ENCODE measurements at places on chromosomes 12 and 14. TPM values are rescaled to one million over a fixed set of nuclear protein-coding genes. Genes with fewer than 3 reads are reported as not detected.

DNA sequence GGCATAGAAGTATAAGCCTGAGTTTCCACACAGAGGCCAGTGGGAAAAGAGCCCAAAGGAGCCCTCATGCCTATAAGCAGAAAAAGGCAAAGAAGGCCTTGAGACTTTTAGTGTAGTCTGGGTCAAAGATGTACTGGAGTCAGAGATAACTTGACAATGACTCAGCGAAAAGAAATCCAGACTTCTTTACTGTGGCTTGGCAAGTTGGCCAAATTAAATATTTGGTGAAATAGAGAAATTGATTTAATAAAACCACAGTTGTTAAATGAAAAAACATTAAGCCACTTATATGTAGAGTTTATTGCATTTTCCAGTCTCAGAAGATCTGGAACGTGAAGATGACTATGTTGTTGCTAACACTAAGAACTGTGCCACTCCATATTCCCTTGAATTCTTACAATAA is 105.1 kb downstream of the TMTC3 start:
- no peak for DNase-seq

GRCh38 chr12:51801027-51801426 is 47.5 kb downstream of the FIGNL2 start:
- DNase-seq: no peak

KRT79 gene
- total RNA-seq: 0.07 TPM

DNA sequence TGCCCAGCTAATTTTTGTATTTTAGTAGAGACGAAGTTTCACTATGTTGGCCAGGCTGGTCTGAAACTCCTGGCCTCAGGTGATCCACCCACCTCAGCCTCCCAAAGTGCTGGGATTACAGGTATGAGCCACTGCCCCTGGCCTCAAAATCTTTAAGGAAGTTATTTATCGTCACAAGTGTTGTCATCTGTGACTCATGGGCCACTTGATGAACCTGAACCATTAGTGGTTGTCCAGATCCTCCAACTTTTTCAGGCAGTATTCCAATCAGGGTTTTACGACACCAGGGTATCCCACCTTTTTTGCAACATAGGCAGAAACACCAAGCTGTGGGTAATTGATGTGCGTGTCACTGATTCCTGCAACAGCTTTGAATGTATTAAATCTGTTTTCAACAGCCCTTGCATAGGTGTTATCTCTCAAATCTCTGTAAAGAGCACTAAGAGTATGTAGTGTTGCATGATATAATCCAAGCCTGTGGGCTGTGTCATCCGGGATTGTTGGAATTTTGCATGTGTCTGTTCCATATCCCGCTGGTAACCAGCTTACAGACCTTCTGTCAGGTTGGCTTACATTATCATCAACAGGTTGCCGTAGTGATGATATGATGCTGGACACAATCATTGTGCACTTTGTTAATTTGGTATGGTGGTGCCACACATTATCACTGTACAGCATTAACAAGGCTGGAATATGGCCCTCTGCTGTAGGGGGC is 79.3 kb upstream of the SCN8A start:
- no peak for DNase-seq

- no peak for DNase-seq
Observed at GRCh38 chr14:105206873-105207272, 25.8 kb upstream of the NUDT14 start.

Data from hepatocyte (in vitro differentiated cells).